Myometrial cell (primary cell): ENCODE measurements at places on chromosomes 4 and X. TPM values are rescaled to one million over a fixed set of nuclear protein-coding genes. Genes with fewer than 3 reads are reported as not detected.

The CXCL6 gene
- total RNA-seq: 0.58 and 4.6 TPM in 2 replicates

The DSPP gene
- total RNA-seq: not detected in 2 replicates

The C1GALT1C1 gene
- 33.7 and 36.5 TPM in 2 replicates for total RNA-seq

The SSX4B gene
- not detected in 2 replicates for total RNA-seq

The SMIM31 gene
- total RNA-seq: not detected in 2 replicates

The HUWE1 gene
- 61.1 and 79.9 TPM in 2 replicates for total RNA-seq

The MSMO1 gene
- 475 and 585 TPM in 2 replicates for total RNA-seq

The ARHGAP36 gene
- total RNA-seq: not detected in 2 replicates

The DGKK gene
- total RNA-seq: not detected in 2 replicates

The STATH gene
- not detected in 2 replicates for total RNA-seq

The PARM1 gene
- 0.18 and 0.58 TPM in 2 replicates for total RNA-seq
